PC-3 (cell line): ENCODE measurements at places on chromosomes 1 and 21.

DNA sequence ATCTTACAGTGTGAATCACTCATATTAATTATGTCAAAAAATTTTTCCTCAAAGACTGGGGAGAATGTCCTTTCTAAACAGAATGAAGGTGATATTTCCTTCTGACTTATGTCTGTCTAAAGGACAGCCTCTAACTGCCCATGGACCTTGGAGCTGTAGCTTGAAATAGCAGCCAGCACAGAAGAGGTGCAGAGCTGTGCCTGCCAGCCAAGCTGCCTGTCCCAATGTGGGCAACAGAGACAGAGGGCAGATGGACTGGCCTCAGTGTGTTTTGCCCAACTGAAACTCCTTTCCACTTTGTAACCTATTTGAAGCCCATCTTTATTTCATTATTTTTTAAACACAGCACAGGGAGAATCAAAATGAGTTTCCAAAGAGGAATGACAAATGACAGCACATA is 97.6 kb upstream of the DYNLT5 start:
- no peak for DNase-seq

DNA sequence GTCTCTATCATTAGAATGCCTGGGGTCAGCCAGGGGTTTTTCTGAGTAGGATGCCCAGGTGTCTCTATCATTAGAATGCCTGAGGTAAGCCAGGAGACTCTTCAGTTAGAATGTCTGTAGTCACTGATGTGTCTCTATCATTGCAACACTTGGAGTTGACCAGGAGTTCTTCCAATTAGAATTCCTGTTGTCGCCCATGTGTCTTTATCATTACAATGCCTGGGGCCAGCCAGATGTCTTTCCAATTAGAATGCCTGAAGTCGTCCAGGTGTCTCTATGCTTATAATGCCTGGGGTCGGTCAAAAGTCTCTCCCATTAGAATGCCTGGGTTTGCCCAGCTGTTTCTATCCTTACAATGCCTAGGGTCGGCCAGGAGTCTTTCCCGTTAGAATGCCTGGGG is 55.8 kb downstream of the RNF187 start:
- DNase-seq: no peak

DNA sequence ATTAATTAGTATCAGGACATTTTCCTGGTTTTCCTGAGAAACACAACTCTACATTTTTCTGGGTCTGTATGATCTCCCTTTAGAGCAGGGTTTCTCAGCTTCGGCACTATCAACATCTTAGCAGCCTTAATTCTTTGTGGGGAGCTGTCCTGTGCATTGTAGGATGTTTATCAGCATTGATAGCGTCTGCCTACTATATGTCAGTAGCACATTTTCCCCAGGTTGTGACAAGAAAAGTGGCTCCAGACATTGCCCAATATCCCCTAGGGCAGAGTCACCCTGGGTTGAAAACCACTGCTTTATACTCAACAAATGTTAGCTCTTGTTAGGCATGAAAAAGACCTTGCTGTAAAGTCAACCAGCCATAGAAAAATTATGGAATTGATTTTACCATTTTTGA is 195.1 kb upstream of the FMN2 start:
- no peak for DNase-seq

DNA sequence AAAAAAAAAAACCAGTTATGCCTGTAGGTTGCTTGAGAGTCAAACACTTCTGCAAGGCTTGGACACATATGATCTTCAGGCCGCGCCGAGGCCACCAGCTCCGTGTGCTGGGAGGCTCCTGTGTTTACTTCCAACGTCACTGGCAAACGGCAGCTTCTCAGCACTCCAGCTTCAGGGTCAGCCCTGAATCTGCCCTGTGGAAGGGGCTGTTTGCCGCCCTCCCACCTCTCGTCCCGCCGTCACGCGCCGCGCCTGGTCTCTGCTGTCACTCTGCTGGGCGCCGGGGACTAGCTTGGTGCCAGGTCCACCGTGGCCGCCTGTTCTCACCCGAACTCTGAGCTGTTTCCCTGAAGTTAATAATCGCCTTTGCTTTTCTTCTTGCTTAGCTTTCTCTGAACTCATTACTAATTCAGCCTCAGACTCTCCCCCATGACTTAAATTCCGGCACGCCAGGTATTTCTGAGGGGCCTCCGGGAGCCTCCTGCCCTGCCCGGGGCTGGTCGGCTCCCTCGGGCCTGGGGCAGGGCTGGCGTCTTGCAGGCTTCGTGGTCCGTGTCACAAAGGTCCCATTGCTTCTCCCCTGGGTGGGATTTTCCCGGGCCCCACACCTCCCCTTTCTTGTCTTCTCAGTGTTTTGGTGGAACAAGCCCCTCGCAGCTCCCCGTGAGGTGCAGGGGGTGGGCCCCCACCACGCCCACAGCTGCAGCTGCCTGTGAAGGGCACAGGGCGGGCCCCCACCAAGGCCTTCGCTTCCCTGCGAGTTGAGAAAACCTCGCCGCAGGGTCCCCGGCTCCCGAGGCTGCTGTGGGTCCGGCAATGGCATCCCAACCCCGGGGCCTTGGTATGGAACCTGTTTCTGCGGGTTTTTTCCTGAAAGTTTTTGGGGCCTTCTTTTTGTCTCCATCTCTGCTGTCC is 14.6 kb upstream of the C1orf159 start:
- no peak for DNase-seq

- DNase-seq: no peak
These were observed 43.2 kb downstream of the ZSCAN20 start for GRCh38 chr1:33515607-33516006.
